Stimulated activated CD8-positive, alpha-beta memory T cell treated with anti-CD3 and anti-CD28 coated beads, Interleukin-15, amount 100 ng/mL, for 48 hours (primary cell): ENCODE measurements at places on chromosomes 16 and 17.

GRCh38 chr16:65235339-65236177, 113.7 kb upstream of the CDH11 start:
- DNase-seq = no peak

DNA sequence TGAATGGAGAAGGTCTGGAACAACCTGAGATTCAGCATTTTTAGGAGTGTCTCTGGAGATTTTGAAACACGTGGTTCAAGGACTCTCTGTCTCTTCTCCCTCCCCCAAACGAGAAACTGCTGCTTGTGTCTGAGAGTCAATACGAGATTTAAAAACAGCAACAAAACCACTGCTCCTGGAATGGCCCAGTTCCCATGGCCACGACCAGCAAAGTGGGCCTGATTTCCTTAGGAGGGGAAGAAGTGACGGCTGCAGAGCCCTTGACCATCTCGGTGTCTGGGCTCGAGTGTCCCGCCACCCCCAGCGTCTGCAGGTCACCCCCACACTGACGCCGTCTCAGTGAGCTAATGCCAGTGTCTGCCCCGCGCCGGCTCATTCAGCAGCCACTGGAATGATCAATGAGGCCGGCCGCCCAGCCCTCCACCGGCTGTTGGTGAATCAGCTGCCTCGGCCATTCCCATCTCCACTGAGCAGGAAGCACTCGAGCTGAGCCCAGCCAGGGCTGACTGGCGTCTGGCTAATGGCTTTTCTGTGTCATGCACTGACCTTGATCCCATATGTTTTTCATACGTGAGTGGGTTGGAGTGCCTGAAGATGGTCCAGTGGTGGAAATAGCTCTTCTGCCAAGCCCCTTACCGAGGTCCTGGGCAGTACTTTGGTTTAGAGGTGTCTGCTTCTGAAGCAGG, 151.8 kb downstream of the PITPNC1 start:
- no peak for DNase-seq

- no peak for DNase-seq
These were observed 11.0 kb downstream of the GRIN2A start for GRCh38 chr16:10171221-10171620.

DNA sequence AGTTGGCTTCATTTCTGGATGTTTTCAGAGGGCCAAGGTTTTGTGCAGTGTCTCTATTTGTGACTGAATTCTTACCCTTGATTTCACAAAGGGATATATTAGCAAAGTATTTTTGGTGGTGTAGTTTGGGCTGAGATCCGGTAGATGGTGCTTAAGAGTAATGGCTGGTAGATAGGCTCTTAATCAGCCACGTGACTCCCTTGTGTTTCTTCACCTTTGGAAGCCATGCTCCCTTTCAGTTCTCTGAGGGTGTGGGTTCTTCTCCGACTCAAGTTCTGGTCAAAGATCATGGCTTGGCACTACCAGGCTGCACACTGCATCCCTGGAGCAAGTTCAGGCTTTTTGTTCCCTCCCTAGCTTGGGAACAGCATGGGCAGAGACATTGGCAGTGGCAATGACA, 887.3 kb downstream of the CDH8 start:
- no peak for DNase-seq

- DNase-seq = no peak
These were observed 52.5 kb upstream of the DHX40 start for GRCh38 chr17:59512844-59513385.

DNA sequence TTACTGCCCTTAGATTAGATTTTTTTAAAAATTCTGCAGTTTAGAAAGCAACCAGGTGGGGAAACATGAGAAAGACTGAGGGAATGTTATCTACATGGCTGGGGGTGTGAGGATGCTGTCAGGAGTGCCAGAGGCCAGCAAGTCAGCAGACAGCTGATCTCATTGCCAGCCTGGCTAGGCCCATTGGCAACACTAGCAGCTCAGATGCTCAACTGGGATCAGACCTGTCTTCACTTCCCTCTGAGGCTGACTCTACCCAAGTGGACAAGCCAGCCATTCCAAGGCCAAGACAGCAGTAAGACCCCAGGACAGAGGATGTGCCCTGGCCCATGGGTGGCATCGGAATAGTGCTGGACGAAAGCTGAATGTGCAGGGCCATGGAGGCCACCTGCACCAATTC, 96.2 kb downstream of the TMEM132E start:
- DNase-seq = no peak

- DNase-seq = peak; percentile 36
These were observed 10.7 kb downstream of the SPNS2 start for GRCh38 chr17:4509401-4509800.
